ENCODE measurements at places on chromosomes 4 and X. TPM values are rescaled to one million over a fixed set of nuclear protein-coding genes. Genes with fewer than 3 reads are reported as not detected.

Gene GAGE12H
- total RNA-seq: not detected

Gene CT55
- total RNA-seq: not detected

Gene MAGEB1
- total RNA-seq: not detected

Gene EDNRA
- not detected for total RNA-seq

Gene SSX1
- total RNA-seq: not detected

Gene PDGFRA
- 0.55 TPM for total RNA-seq
